T-helper 1 cell (primary cell): ENCODE measurements at places on chromosomes 2 and 18.

- DNase-seq, result no peak
Observed at GRCh38 chr2:143489145-143489544, 359.9 kb downstream of the ARHGAP15 start.

DNA sequence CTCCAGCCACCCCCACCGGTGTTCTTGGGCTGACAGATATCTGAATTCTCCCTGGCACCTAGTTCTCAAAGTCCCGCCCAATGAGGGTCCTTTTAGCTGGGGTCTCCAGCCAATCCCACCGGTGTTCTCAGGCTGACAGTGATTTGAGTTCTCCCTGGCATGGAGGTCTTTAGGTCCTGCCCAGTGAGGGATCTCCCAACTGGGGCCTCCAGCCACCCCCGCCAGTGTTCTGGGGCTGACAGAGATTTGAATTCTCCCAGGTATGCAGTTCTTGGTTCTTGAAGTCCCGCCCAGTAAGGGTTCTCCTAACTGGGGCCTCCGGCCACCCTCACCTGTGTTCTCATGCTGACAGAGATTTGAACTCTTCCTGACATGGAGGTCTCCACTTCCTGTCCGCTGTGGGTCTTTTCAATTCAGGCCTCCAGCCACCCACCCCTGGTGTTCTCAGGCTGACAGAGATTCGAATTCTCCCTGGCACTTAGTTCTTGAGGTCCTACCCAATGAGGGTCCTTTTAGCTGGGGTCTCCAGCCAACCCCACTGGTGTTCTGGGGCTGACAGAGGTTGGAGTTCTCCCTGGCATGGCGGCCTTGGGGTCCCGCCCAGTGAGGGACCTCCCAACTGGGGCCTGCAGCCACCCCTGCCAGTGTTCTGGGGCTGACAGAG lies 154.6 kb downstream of the ANKRD36 start:
- DNase-seq, result peak; percentile 5

GRCh38 chr18:44764863-44765262 lies 84.2 kb downstream of the SETBP1 start:
- no peak for DNase-seq

- no peak for DNase-seq
Observed at GRCh38 chr18:65255417-65255816, 495.4 kb upstream of the CDH7 start.

- DNase-seq, result no peak
Observed at GRCh38 chr2:194260185-194260584, 1396.8 kb upstream of the SLC39A10 start.
